Activated T-cell treated with anti-CD3 and anti-CD28 coated beads, Interleukin-2, amount 50 U/mL, for 24 hours (primary cell): ENCODE measurements at places on chromosomes 2 and 18.

DNA sequence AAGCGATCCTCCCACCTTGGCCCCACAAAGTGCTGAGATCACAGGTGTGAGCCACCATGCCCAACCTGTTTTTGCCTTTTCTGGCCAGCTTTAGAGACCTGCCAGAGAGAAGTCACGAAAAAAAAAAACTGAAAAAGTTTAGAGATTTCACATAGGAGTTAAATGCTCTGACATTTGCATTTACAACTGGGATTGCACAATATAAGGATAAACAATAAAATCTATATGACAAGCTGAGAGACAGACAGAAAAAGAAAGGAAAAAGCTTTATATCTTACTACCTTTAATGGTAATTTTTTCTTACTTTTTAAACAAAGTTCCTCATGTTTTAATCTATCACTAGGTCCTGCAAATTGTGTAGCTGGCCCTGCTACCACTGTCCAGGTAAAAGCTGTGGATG lies 466.5 kb downstream of the TXNL1 start:
- DNase-seq, result no peak

- no peak for DNase-seq
Measured at GRCh38 chr2:24544456-24545115, 53.5 kb downstream of the NCOA1 start.

- no peak for DNase-seq
Measured at GRCh38 chr2:42368817-42369531, 8.0 kb upstream of the COX7A2L start.

DNA sequence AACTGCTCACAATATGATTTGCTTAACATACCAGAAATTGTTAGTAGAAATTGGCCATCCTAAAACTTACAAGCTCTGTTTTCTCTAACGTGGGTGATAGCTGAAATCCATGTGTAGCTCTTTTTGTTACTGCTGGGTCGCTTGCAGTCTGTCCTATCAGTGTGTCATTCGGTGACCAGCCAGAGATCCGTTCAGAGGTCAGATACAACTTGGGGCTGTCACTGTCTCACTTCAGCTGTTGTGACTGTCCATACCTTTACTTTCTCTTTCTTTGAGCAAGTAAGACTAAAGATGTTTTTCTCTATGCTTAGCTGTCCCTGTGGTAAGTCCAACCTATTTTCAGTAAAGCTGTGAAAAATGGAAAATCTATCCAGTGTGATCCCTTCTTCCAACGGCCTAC lies 282.9 kb upstream of the KCNH7 start:
- DNase-seq, result no peak

DNA sequence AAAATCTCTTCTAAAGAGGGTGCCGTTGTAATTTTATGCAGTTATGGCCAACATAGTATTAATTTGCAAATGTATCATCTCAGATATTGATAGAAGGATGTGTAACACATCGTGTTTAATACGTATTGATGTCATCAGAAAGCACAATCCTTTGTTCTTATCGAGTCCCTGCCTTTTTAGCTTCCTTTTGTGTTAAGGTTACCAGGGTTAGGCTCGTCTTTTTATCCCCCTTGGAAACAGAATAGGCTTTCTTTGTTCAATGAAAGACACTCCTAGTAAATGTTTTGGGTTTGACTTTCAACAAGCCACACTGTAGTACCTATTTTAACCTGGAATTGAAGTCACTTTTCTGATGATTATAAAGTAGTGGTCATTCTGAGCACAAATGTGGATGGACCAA lies 136.2 kb downstream of the WDR7 start:
- no peak for DNase-seq

GRCh38 chr18:2900684-2901422 lies 54.0 kb downstream of the EMILIN2 start:
- no peak for DNase-seq

DNA sequence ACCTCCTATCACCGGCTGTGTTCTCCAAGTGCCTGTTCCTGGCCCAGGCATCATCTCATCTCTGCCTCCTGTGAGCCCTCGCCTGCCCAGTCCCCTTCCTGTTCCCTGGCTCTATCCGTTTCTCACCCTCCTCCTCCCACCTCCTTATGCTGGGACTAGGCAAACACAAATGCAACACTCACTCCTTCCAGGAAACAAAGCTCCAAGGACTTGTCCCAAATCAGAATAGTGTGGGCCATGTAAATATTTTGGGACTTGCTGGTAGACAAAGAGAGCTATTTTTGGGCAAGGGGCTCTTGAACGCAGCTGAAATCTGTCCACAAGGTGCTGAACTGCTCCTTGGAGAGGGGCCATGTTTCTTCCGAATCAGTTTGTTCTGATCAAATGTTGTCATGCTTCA lies 25.3 kb downstream of the MBP start:
- DNase-seq, result no peak

- DNase-seq, result no peak
Measured at GRCh38 chr2:215918901-215919599, 94.3 kb downstream of the MREG start.

- DNase-seq, result no peak
Measured at GRCh38 chr2:215998636-215999035, 14.7 kb downstream of the MREG start.

GRCh38 chr2:73610111-73610510 lies 32.1 kb downstream of the NAT8 start:
- DNase-seq, result no peak

DNA sequence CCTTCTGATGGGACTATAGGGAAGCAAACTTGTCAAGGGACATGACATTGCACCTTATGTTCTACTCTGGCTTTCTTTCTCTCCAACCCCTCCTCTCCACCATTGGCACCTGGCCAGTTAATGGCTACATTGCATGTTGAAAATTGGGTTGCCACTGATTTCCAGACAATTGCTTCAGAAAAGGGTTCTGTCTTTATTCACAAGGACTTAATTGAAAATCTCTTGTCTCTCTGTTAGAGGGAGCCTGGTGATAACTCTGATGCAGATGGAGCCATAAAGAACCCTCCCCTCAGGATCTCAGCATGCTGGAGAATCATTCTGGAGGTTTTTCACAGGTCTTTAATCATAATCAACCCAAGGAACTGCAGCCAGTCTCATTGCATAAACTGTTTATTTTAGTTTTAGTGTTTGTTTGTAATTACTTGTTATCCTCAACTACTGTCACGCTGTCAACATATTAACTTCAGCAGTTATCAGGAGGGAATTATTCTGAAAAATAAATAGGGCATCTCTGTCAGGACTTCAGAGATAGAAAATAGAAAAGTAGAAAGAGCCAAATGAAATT lies 316.8 kb downstream of the RIT2 start:
- DNase-seq, result no peak

DNA sequence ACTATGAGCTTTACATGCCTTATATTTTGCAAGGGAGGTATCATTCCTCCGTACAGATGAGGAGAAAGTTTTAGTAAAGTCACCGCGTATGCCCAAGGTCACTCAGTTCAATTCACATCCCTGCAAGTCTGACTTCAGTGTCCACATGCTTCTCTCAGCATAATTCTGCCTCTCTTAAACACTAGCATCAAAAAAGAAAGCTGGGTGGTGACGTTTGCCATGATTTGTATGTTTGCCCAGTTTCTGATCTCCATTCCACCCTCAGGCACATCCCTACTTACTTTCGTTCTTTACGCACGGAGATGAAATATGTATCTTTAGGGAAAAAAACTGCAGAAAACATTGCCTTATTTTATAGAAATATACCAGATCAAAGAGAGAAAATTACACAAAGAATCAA lies 129.2 kb upstream of the PTPRM start:
- no peak for DNase-seq

DNA sequence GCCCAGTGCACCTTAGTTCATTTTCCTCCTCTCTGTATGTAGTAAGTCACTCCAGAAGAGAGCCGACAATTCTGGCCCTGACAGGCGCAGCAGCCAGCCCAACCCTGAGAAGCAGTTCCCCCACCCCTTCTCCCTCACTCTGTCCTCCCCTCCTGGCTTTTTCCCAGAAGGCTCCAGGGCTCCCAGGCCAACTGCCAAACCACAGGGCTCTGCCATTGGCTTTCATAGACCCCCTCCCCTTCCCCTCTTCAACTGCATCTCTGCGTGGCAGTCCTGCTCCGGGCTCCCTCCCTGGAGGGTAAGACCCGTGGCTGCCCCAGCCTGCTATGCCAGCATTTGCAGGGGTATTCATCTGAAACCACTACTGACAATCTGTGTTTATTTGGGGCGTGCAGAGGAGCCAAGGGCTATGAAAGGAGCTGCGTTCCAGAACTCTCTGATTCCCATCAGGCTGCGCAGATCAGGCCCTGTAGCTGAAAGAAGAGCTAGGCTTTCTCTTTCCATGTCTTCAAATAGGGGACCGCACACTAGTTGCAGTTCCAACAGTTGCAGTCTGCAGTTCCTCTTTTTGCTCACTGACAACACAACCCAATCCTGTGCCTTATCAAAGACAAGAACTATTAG lies 388.6 kb upstream of the TNP1 start:
- DNase-seq, result no peak

DNA sequence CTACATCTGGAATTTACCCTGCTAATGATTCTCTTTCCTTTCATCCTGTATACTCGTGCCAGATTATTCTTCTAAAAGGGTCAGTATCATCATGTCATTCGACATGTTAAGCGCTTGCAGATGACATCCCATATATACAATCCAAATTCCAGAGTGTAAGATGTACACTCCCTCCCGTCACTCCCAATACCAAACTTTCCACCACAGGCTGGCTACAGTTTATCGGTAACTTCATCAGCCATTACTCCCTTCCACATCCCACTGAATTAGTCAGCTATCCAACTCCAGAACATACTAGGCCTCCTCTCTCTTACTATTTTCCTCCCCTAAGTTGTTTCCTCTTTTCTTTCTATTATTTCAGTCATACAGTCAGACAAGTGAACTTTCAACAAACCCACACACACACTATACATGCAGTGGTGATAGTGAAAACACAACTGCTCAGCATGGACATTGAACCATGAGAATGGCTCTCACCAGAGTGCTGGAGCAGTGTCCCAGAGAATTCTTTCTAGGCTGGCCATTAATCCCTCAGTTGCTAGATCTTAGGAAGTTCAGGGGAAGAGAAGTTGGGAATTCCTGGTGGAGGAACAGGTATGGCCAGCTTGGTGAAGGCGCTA lies 10.6 kb upstream of the NMI start:
- no peak for DNase-seq

DNA sequence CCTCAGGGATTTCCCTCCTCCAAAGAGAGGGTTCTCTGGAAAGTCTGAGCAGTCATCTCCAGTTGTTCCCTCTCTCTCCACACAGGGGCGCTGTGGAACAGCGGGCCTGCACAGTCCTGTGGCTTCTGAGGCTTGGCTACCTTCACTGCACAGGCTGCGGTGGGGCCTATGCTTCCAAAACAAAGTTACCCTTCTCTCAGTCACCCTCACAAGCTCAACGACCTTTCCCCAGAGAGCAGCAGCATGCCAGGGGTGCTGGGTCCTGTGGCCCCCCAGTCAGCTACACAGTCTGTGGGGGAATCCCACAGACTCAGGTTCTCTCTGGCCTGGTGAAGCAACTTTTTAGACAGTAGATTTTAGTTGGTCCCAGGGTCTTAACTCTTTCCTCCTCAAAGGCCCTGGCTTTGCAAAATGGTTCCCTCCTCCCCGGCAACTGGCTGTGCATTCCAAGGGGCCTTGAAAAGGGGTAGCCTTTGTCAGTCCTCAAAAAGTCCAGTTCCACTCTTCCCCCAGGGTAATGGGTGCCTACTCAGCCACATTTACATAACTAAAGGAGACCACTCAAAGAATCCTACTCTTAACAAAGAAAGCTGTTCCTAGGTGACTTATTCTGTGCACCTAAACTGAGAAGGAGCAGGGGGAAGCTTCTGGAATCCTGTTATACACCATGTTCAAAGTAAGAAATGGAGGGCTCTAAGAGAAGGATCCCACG lies 14.9 kb downstream of the B3GNT7 start:
- no peak for DNase-seq

DNA sequence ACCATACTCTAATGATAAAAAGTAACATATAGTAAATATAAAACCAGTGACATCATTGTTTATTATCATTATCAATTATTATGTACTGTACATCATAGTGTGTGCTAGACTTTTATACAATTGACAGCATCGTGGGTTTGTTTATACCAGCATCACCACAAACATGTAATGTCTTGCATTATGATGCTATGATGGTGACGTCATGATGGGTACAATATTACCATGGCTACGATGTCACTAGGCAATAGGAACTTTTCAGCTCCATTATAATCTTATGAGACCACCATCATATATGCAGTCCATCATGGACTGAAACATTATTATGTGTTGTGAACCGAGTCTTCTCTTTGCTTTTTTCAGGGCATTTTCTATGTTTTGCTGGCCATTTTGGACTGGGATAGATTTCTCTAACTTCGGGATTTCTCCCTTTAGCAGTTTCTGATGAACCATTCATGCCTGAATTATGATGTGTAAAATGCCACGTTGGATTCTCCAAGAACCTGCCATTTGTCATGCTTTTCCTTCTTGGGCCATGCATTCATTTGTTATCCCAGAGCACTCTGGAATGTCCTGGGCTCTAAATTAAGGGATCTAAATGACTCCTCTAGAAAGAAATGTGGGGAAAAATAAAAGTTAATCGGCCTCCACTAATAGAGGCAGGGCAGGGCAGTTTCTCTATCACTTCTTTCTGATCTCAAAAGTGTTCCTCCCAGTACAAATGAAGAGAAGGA lies 325.6 kb upstream of the TNP1 start:
- DNase-seq, result no peak

GRCh38 chr2:129762386-129763189 lies 216.9 kb upstream of the RAB6C start:
- DNase-seq, result no peak

GRCh38 chr2:235494716-235495372 lies 1.0 kb downstream of the AGAP1 start:
- no peak for DNase-seq

DNA sequence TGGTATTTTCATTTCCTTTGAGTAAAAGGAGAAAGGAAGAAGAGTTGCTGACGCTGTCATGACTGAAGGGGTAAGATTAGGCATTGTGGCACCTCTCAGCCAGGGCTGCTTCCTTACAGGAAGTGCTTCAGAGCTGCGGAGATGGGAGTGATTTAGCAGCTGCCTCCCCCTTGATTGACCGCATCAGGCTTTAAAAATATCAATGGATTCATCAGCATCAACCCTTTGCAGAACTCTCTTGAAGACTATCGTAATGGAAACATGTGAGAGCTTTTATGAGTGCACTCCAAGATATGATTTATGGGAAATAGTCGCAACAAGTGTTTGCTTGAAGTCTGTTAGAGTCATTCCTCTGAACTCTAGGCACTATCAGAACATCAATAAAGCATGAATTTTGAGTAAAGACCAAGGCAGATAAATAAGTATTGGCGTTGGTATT lies 141.1 kb downstream of the CSRNP3 start:
- DNase-seq, result no peak

DNA sequence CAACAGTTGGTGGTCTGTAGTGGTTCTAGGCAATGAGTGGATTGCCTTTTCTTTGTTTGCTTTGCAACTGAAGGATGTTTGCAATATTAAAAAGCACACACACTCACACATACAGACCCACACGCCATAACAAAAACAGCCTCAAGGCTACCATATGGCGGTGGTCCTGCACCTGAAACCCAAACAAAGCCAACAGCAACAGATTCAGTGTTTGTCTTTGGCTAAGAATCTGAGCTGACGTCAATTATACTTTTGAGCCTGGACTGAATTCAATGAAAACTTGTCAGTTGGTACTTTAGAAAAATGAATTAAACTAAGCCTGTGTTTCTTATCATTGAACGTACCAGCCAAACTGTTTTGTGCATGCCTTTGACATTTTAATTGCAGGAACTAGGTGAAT lies 65.0 kb upstream of the NYAP2 start:
- no peak for DNase-seq
